ENCODE measurements at places on chromosomes 2 and 18.

DNA sequence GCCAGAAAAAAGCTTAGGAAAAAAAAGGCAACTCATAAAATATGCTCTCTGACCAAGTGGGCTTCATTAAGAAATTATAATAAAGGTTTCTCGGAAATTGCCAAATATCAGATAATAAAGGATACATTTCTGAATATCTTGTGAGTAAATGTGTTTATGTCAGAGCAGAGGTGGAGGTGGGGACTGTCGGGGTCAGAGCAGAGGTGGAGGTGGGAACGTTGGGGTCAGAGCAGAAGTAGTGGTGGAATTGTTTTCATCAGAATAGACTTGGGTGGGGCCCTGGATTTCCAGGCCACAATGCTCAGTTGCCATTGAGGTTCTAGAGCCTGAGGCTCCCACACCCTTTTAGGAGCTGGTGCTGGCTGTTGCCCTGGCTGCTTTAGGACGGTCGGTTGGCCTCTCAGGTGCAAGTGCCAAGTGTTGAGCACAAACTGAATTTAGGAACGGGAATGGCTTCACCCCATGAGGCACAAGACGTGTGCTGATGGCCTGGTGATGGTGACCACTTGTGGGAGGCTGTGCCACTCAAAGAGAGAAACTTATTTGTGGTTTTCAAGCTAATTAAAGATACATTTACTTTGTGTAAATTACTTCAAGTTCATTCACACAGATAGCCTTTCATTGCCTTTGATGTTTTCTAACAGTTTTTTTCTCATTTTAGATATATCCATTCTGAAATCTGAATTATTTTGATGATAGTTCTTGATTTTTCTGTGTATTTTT, 131.5 kb downstream of the ATP9B start:
- DNase-seq: no peak

- DNase-seq: no peak
Observed at GRCh38 chr2:127604986-127605385, 41.0 kb upstream of the GPR17 start.

- peak; percentile 21 for DNase-seq
Observed at GRCh38 chr18:63141778-63142176, 177.8 kb downstream of the BCL2 start.

DNA sequence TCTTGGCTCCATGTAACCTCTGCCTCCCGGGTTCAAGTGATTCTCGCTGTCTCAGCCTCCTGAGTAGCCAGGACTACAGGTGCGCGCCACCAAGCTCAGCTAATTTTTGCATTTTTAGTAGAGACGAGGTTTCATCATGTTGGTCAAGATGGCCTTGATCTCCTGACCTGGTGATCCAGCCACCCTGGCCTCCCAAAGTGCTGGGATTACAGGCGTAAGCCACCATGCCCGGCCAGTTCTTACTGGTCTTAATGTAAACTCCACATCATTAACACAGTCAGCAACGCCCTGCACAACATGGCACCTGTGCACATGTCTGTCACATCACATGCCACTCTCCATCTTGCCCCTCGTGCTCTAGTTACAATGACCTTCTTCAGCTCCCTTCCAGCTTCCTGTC, 5.8 kb upstream of the KIF3C start:
- no peak for DNase-seq

GRCh38 chr2:45470531-45470930, 140.5 kb downstream of the SRBD1 start:
- no peak for DNase-seq

- DNase-seq: peak; percentile 58
Observed at GRCh38 chr18:48771641-48772375, 179.0 kb downstream of the SMAD7 start.

- no peak for DNase-seq
Observed at GRCh38 chr2:42900289-42900891, 108.0 kb upstream of the HAAO start.

DNA sequence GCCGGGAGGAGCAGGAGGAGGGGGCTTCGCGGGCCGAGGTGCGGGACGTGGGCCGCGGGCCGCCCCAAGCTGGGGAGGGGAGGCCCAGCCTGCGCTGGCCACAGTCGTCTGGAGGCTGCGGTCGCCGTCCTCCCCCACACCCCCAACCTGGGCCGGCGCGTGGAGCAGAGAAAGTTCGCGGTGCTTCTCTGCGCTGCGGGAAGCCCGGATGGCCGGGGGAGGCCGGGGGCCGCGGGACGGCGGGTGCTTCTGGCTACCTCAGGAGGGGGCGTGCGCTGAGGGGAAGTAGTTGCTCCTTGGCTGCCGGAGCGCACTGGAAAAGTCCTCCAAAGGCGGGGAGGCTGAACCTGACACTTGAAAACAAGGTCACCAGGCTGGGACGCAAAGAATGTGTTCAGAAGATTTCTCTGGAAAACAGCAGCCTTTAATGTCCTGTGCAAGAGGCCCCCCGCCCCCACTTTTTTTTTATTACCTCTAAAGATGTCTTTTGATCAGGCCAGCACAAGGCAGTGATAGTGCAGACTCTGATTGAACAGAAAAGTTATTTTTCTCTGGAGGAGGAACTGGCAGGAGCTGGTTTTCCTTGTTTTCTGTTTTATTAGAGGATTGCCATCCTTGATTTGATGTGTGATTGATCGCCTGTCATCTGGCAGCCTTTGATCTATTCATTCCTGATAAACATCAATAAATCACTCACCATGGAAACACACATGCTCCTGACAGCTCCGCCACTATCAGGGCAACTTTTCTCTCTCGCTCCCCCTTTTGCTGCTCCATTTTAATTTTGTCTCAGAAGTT, 1.6 kb downstream of the TSHZ1 start:
- peak; percentile 54 for DNase-seq

- no peak for DNase-seq
Observed at GRCh38 chr2:76692908-76693307, 829.3 kb downstream of the LRRTM4 start.

- peak; percentile 9 for DNase-seq
Observed at GRCh38 chr2:71801969-71802368, 345.7 kb downstream of the CYP26B1 start.

DNA sequence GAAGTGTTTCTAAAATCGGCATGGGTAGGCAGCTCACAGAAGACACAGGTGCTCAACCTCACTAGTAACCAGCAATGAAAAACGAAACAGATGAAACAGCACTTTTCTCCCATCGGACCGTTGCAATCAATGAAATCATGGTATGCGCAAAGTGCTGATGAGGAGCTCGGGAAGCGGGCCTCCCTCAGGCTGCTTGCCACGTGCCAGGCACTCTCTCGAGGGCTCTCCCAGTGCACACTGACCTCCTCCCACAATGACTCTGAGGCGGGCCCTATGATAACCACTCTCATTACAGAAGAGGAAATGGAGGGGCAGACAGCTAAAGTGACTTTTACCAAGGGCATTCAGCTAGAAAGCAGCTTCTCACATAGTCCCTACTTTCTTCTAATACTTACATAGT, 3.8 kb upstream of the ANKRD23 start:
- no peak for DNase-seq

- no peak for DNase-seq
Observed at GRCh38 chr18:31120594-31120993, 18.4 kb upstream of the DSC2 start.

GRCh38 chr2:20479835-20480234, 33.0 kb downstream of the RHOB start:
- no peak for DNase-seq

DNA sequence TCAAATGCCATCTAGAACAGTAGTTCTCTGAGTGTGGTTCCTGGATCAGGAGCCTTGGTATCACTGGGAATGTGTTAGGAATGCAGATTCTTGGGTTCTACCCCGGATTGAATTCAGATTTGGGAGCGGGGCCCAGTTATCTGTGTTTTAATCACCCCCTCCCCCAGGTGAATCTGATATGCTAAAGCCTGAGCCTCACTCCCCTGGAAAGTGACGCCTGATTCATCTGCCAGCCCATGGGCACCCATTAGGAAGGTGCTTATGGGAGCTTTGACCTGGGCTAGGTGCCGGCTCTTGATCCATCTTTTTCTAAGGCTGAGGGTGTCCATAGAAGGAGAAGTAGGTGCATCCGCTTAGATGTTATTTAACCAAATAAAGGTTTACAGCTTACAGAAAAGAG, 199.4 kb downstream of the NEDD4L start:
- no peak for DNase-seq

DNA sequence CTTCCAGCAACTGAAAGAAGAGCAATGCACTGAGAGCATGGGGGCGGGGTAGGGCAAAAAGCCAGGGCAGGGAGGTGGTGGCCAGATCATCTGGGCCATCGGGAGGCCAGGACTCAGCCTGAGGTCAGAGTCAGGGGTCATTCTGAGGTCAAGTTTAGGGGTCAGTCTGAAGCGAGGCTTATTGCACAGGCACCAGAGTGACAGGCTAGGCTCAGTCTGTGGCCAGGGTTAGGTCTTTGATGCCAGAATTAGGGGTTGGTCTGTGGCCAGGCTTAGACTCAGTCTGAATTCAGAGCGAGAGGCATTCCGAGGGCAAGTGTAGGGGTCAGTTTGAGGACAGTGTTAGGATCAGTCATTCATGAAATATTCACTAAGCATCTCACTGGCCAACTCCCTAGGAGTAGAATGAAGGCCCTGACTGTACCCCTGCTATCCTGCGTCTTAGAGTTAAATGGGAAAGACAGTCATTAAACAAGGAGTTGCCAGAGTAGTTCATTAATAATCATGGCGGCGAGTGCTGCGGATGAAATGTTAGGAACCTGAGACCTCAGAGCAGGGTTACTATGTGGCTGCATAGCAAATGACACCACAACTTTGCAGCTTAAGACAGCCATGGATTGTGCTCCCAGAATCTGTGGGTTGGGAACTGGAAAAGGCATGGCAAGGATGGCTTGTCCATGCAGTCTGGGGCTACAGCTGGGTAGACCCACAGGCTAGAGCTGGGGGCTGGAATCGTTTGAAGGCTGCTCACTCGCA, 198.7 kb downstream of the CYP26B1 start:
- DNase-seq: no peak

DNA sequence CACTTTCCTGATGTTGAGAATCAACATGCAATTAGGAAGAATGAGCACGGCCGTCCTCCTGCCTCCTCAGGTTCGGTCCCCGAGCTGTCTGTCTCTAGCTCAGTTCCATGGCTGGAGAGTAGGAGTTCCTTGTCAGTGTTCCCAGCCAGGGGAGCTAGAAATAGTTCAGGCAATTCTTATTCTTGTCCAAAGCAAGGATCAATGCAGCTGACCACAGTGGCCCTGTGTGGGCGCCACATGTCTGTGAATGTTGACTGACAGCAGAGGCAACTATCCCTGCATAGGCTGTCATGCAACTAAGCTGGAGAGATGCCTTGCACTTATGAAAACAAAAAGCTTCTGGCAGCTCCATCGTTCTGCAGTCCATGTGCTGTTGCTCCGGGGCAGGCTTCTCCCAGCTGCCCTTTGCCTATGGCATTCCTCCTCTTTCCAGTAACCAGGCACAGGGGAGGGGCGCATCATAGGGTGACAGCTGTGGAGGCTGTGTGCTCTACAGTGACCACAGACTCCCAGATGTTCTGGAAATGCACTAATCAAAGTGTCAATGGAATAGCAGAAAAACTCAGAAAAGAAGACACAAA, 58.7 kb downstream of the PDCL3 start:
- DNase-seq: no peak

DNA sequence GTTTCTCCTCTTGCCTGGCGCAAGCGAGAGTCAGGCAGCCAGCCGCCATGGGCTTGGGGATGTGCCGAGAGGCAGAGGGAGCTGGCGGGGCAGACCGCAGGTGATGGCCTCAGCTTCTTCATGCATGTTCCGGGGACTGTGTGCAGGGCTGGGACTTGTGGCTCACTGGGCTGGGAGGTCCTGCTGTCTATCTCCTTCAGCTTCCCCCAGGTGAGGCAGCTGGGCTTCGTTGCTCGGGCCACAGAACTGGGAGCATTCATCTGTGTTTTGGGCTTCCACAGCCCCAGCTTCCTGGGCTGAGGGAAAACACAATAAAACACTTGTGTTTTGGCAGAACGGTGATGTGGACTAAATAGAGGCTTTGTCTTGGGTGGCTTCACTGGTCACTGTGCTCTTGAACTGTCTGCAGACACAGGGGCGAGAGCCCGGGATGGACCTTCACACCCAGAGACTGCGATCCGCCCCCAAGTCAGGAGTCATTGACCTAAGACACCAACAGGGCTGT, 93.5 kb downstream of the DYSF start:
- no peak for DNase-seq

DNA sequence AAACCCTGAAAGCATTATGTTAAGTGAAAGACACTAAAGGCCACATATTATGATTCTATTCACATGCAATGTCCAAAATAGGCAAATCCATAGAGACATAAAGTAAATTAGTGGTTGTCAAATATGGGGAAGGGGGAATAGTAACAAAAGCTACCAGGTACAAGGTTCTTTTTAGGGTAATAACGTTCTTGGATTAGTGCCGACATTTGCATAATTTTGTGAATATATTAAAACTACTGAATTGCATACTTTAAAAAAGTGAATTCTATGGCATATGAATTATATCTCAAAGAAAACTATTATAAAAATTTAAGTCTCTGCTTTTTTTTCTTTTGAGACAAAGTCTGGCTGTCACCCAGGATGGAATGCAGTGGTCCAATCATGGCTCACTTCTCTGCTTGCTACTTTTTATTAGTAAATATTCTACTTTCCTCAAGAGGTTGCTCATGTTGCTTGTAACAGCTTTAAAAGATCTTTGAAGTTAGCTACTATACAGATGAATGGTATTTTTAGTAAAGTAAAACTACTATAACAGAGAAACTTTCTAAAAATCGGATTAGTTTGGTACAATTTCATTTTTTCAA, 2.5 kb downstream of the SESTD1 start:
- DNase-seq: no peak

- DNase-seq: no peak
Observed at GRCh38 chr2:207833251-207833751, 63.6 kb upstream of the FZD5 start.

- DNase-seq: no peak
Observed at GRCh38 chr2:126586317-126586716, 69.6 kb upstream of the GYPC start.

- DNase-seq: peak; percentile 73
Observed at GRCh38 chr2:54524226-54524991, 68.3 kb downstream of the SPTBN1 start.

GRCh38 chr2:6683516-6683915, 182.2 kb downstream of the CMPK2 start:
- DNase-seq: no peak

DNA sequence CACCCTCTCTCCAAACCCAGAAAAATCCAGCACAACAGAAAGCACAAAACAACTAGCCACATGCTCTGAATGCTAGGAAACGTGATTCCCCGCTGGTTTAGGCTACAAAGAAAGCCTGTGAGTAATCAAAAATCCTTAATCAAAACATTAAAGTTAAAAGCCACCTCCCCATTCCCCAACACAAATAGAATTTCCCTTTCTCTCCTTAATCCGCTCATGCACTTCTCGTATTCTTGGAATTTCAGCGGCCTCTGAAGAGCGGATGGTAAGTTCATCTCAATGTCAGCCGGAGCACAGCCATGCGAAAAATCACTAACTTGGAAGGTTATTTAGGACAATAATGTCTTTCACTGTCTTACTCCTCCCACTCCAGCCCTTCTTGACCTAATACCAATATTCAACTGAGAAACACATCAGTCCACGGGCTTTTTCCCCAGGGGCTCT, 126.7 kb downstream of the OSBPL1A start:
- no peak for DNase-seq
